ENCODE measurements at places on chromosomes 7 and 10. TPM values are rescaled to one million over a fixed set of nuclear protein-coding genes. Genes with fewer than 3 reads are reported as not detected.

Gene LANCL2
- total RNA-seq, result 42.6 TPM

Gene TCAF2
- total RNA-seq, result 1.6 TPM

Gene CPA2
- total RNA-seq, result not detected

Gene C7orf57
- total RNA-seq, result 1.3 TPM

Gene BMI1
- 151 TPM for total RNA-seq

Gene ST8SIA6
- total RNA-seq, result 11.6 TPM

Gene ZNF248
- total RNA-seq, result 75.1 TPM

Gene CYP26C1
- total RNA-seq, result 0.63 TPM

Gene AS3MT
- 13.8 TPM for total RNA-seq

Gene MYH16
- not detected for total RNA-seq

Gene STEAP1
- not detected for total RNA-seq

Gene MRLN
- 1.3 TPM for total RNA-seq

Gene ZNF485
- 10.6 TPM for total RNA-seq

Gene EGR2
- 0.63 TPM for total RNA-seq

Gene MPLKIP
- 13.5 TPM for total RNA-seq

Gene SMIM30
- 16.9 TPM for total RNA-seq

Gene NRAP
- not detected for total RNA-seq

Gene KIFBP
- total RNA-seq, result 50.4 TPM

Gene ZNF488
- total RNA-seq, result 2.5 TPM

Gene PDZD7
- 12.5 TPM for total RNA-seq

Gene PRTFDC1
- 31.6 TPM for total RNA-seq

Gene WEE2
- total RNA-seq, result 1.3 TPM

Gene CCT6A
- 170 TPM for total RNA-seq

Gene TNS3
- total RNA-seq, result 12.5 TPM

Gene RAMP3
- total RNA-seq, result 8.1 TPM

Gene FAM25C
- total RNA-seq, result not detected

Gene WNT16
- total RNA-seq, result 0.31 TPM

Gene TLX1
- total RNA-seq, result not detected

Gene CDHR3
- total RNA-seq, result 28.8 TPM

Gene SPDYE6
- not detected for total RNA-seq

Gene NUP205
- 68.2 TPM for total RNA-seq

Gene GATA3
- not detected for total RNA-seq

Gene GPR26
- total RNA-seq, result 2.8 TPM

Gene DNA2
- 26.6 TPM for total RNA-seq

Gene HKDC1
- 3.1 TPM for total RNA-seq

Gene TACR2
- 1.3 TPM for total RNA-seq

All from parietal lobe (tissue), 2 donors.